ENCODE measurements at places on chromosomes 1 and 21.

DNA sequence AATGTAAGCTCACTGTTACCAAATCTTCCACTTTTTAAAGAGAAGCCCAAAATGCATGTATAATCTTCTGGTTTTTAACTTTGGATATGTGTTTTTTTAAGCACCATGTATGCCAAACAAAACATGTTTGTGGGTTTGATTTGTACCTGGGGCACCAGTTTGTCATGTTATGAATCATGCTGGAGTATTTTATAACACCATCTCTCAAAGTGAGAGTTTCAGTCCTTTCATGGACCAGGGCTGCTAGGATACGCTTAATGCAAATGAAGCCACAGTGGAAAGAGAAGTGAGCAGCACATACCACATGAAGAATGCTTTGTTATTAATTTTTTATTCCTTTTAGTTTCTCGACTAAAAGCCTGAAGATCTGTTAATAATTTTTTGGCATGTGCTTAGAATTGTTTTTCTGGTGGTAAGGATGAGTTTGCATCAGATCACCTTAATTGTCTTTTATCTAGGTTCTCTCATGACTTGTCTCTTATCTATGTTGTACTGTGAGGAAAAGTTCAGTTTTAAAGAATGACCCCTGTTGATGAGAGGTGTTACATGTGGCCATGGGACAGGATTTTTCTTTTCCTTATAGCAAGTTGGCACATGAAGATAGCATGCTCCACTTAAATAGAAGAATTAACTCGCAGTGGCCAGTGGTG is 2.0 kb upstream of the RABGAP1L start:
- peak; percentile 61 for DNase-seq

DNA sequence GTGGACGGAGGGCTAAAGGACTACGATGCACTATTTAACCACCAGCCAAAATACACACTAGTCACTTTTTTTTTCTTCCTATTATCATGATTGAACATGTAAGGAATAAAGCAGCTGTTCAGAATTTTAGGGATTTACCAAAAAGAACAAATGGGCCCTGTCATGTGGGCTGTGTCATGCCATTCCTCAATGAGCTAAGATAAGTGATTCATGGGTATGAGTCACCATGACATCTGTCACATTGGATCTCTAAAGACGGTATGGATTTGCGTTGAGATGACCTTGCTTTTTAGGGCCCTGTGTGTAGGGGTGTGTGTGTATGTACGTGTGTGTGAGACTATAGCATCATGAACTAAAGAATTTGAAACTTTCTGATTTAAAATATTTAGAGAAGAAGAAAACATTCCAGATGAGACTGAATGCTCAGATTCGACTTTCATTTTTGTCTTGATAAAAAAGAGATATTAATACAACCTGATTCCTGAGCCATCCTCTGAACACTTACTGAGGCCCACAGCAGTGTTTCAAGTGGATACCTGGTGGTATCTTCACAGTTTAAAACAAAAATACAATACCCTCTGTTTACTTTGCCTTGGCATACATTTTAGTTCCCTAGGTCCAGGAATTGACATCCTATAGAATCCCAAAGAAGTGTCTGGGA is 246.1 kb upstream of the DUSP10 start:
- DNase-seq: no peak

DNA sequence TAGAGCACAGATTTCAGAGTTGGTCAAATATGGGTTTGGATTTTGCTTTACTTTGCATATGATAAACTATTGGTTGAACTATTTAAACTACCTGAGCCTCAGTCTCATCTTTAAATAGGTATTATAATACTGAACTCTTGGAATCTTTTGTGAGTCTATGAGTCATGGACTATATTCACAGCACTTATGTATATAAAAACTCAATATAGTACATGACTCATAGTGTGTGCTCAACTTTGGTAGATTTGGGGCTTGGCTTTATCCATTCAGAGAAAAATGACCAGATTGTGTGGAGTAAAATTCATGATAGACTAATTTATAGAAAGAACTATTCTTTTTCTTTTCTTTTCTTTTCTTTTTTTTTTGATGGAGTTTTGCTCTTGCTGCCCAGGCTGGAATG is 28.7 kb downstream of the FCRL3 start:
- no peak for DNase-seq

- DNase-seq: no peak
These were observed 2131.7 kb downstream of the MRPL39 start for GRCh38 chr21:23475281-23476219.

GRCh38 chr1:9145021-9145668 is 16.2 kb upstream of the GPR157 start:
- no peak for DNase-seq

DNA sequence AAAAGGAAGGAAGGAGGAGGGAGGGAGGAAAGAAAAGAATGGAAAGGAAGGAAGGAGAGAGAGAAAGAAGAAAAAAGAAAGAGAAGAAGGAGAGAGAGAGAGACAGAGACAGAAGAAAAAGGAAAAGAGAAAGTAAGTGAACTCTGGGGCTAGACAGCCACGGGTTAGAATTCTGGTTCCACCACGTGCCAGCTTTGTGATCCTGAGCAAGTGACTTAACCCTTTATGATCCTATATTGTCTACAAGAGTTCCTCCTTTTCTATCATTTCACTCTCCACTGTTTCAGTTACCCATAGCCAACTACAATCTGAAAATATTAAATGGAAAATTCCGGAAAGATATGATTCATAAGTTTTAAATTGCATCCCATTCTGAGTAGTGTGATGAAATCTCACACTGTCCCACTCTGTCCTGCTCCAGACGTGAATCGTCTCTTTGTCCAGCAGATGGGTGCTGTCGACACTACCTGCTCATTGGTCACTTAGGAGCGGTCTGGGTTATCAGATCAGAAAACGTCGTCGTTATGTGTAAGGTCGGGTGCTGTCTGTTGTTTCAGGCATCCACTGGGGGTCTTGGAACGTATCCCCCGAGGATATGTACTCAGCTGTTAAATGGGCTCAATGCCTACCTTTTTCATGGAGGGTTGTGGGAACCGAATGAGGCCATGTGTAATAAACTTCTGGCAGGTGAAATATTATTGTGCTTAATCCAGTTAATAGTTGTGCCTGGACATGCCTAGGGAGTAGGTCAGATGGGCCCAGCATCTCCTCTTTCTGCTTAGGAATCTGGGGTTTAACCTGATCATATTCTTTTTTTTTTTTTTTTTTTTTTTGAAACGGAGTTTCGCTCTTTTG is 19.1 kb downstream of the TMEM51 start:
- DNase-seq: peak; percentile 29

DNA sequence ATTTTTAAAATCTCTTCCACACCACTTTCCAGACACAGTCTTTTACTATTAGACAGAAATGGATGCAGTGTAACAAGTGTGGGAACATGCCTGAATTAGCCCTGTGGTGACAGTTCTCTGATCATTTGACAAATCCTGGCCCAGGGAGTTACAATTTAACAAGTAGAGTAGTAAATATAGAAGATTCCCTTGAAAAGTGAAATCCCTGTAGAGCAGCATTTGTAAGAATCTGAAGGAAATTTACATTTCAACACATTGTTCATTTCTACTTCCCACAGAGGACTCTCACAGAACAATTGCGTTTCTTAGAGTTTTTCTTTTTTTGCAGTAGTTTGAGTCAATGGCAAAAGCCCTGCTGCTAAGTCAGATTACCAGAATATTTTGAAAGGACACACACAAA is 458.3 kb upstream of the BRINP3 start:
- no peak for DNase-seq

- peak; percentile 92 for DNase-seq
These were observed 7.7 kb upstream of the MPZL1 start for GRCh38 chr1:167714098-167714438.

- no peak for DNase-seq
These were observed 899 bp downstream of the OPRD1 start for GRCh38 chr1:28812669-28813468.

GRCh38 chr1:45686015-45686287 is 382 bp downstream of the GPBP1L1 start:
- DNase-seq: peak; percentile 74

- no peak for DNase-seq
These were observed 136.4 kb upstream of the FAM78B start for GRCh38 chr1:166302989-166303758.

Measured in MM.1S (cell line).